ENCODE measurements at places on chromosomes 1 and 21.

- no peak for DNase-seq
These were observed 95.1 kb upstream of the BCAR3 start for GRCh38 chr1:93776728-93777127.

GRCh38 chr1:157956732-157957131 is 36.7 kb upstream of the KIRREL1 start:
- no peak for DNase-seq

GRCh38 chr1:18246543-18246942 is 138.9 kb downstream of the IGSF21 start:
- no peak for DNase-seq

DNA sequence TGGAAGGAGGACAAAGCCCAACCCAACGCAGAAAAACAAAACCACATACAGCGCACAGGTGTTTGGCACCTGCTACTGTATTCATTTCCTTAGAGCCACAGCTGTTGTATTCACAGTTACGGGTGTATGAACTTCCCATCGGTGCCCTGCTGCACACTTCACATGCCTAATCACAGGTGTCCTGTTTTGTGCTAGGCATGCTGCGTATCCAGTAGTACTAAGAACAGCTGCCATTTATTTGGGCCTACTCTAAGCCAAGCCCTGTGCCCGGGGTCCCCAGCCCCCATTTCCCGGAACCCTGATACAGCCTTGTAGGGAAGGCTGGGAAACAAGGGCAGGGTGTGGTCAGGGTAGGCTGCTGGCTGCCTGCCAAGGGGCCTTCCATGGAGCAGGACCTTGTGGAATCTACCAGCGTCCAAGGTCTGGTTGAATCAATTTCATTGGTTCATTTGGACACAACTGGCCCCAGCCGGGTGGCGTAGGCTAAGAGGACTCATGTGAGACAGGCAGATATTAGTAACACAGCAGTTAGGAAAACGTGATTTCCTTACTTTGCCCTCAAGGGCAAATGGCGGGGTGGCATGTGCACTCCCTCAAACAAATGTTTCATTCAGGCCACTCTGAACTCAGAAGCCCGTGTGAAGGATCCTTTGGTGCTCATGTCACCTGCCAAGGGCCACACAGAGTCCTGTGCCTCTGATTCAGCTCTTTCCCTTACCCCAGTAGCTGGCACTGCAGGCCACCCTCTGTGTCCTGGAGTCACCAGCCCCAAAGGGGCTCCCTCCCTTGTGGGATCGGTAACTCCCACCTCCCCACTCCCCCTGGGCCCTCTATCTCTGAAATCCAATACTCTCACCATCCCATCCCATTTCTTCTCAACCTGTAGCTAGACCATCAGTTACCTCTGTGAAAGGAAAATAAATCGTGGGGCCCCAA is 986 bp upstream of the RNF186 start:
- DNase-seq, result no peak

DNA sequence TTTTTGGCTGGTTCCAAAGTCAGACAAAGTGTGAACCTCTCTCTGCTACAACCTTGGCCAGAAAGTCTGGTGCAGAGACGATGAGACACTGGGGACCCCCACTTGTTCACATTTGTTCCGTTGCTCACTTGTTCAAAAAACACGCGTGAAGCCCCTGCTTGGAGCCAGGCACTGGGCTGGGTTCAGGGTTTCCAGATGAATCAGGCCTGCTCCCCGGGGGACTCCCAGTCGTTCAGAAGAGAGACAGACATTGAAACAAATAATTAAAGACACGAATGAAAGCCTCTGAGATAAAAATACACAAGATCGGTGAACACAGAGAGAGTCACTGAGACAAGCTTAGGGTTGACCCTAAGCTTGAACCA is 101.5 kb upstream of the RUNX3 start:
- DNase-seq, result peak; percentile 71

GRCh38 chr1:83692524-83693381 is 306.2 kb downstream of the TTLL7 start:
- DNase-seq, result no peak

Data from activated B cell treated with CpG ODN at 0.5 μM for 24 hours (primary cell).